ENCODE measurements at places on chromosomes 13 and 19.
A peak's percentile ranks its signal among the peaks of the same experiment; 100 is the strongest.

GRCh38 chr13:73825143-73825542, 309.1 kb downstream of the KLF12 start:
- DNase-seq, result no peak

GRCh38 chr13:113280126-113280525, 16.9 kb upstream of the LAMP1 start:
- DNase-seq, result no peak

GRCh38 chr19:45999653-46000121, 4.4 kb downstream of the CCDC61 start:
- DNase-seq, result no peak

DNA sequence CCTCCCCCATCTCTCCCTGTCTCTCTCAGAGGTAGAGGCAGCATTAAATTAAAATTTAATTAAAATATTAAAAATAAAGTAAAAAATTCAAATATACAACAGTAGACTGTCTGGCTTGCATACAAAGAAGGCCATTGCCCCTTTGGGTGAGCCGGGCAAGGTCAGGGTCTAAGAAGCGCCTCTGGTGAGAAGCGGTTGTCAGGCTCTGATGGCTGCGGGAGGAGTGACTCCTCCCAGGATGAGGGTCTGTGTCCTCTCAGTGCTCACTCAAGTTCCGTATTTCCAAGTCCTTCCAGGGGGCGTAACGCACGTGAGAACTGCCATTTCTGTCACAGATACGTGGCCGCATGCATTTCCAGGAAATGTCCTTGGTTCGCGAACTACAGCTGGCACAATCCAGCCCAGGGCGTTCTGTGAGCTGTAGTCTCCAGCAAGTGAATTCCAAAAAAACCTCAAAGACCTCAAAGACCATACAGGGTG, 737 bp upstream of the ZNF181 start:
- DNase-seq, result peak; percentile 56

DNA sequence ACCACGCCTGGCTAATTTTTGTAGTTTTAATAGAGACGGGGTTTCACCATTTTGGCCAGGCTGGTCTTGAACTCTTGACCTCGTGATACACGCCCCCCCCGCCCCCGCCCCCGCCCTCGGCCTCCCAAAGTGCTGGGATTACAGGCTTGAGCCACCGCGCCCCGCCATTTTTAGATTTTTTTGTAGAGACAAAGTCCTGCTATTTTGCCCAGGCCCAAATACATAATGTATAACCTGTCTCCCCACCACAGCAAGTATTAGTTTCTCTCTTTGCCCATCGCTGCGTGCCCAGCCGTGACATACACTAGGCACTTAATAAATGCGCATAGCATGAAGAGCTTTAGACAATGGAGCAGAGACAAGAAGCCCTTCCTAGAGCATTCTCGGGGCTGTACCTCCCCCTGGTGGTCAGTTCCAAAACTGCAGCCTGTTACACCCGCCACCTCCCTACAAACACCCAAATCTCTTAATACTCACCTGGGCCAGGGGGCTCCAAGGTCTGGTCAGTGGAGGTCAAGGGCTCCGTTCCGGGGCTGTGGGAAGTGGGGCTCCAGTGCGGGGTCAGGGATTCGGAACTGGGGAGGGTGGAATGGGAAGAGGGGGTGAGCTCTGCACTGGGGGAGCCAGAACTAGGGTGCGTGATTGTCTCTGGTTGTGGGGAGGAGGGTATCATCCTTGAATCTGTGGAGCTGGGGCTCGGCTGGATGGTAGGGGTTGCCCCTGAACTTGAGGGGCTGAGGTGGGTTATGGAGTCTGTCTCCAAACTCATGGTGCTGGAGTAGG, 22.5 kb downstream of the IQCN start:
- peak; percentile 55 for DNase-seq

GRCh38 chr19:50327461-50328223, 1.5 kb downstream of the KCNC3 start:
- no peak for DNase-seq

DNA sequence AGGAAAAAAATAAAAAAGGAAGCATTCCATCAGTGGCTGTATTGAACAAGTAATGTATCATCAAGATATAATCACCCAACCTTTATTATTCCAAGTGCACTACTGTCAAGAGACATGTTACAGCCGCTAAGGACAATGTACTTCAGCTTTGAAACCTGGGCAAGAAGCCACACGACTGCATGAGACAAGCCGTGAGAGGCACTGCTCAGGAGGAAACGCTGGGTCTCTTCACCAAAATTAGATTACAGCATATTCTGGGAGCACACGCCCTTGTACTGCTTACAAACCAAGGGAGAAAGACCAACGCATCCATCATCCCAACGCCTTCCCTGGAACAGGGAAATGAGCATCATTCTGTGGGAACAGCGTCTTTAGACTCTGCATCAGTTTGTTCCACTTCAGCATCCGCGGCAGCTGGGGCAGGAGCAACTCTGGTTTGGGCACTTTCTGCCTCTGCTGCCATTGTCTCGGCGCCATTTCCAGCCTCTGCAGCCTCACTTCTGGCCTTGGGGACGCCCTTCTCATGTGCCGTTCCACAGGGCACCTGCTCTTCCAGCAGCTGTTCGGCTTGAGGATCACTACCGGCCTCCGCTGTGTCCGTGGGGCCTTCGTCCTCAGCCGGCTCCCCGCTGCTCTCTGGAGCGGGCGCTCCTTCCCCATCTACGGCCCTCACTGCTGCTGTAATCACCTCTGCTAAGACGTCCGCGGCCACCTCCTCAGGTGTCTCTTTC, 22.4 kb upstream of the BRD4 start:
- no peak for DNase-seq

DNA sequence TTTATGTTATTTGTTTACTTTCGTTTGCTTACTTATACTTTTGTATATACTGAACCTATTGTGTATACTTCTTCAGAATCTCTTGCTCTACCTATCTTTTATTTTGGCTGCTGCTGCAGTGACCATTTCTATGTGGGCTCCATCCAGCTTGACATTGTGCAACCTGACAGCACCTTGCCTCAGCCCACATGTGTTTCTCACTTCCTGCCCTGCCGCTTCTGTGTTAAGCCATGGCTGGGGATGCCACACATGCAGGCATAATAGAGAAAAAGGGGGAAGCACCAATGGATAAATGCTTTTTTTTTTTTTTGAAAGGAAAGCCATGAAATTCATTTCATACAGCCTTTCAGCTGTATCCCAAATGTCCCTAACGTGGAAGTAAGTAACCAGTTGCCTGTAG, 147.6 kb downstream of the RBM26 start:
- DNase-seq, result no peak

GRCh38 chr19:34881982-34882381, 44.7 kb upstream of the ZNF30 start:
- DNase-seq, result no peak

DNA sequence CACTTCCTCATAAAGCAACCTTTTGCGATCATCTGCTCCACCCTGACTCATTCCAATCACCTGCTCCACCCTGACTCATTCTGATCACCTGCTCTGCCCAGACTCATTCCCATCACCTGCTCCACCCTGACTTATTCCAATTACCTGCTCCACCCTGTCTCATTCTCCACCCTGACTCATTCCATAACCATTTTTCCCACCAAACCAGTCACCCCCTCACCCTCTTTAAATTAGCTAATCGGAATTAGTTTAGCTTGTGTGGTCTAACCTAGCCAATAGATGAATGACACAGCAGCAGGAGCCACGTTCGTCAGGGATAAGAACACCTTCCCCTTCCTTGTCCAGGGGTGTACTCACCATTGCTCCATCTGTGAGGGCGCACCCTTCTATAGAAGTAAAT, 134.0 kb downstream of the COG6 start:
- no peak for DNase-seq

Measured in COR-L47 (cell line).